Suprapubic skin (tissue), 4 donors: ENCODE measurements at places on chromosomes 3 and 15.

GRCh38 chr15:56244038-56244810 is 545 bp upstream of the RFX7 start:
- H3K36me3 ChIP-seq = no peaks in the 10 kb centered on the region
- peak overlapping the region; percentile 62 for H3K4me3 ChIP-seq
- peak overlapping the region; percentile 89 for H3K27ac ChIP-seq
- peak; percentile 77 for DNase-seq

- H3K4me3 ChIP-seq = no peak overlapping the region
- DNase-seq = no peak
- H3K36me3 ChIP-seq = no peaks in the 10 kb centered on the region
- peaks cover 60% of the 10 kb centered on the region for H3K4me1 ChIP-seq
- no peak overlapping the region for H3K27ac ChIP-seq
Measured at GRCh38 chr3:11618904-11619303, 24.8 kb downstream of the VGLL4 start.

GRCh38 chr3:21059404-21059803 is 691.6 kb downstream of the ZNF385D start:
- H3K4me3 ChIP-seq = no peak overlapping the region
- H3K27ac ChIP-seq = no peak overlapping the region
- no peaks in the 10 kb centered on the region for H3K27me3 ChIP-seq
- DNase-seq = no peak
- H3K4me1 ChIP-seq = no peaks in the 10 kb centered on the region
- H3K36me3 ChIP-seq = no peaks in the 10 kb centered on the region

- no peaks in the 10 kb centered on the region for H3K27me3 ChIP-seq
- H3K4me3 ChIP-seq = no peak overlapping the region
- no peak for DNase-seq
- no peak overlapping the region for H3K27ac ChIP-seq
- peaks cover 7% of the 10 kb centered on the region for H3K4me1 ChIP-seq
- no peaks in the 10 kb centered on the region for H3K36me3 ChIP-seq
Measured at GRCh38 chr15:70387993-70388392, 290.3 kb upstream of the TLE3 start.
